ENCODE measurements at places on chromosomes 6 and 20. TPM values are rescaled to one million over a fixed set of nuclear protein-coding genes. Genes with fewer than 3 reads are reported as not detected.

NKAIN4 gene
- not detected for total RNA-seq

DNA sequence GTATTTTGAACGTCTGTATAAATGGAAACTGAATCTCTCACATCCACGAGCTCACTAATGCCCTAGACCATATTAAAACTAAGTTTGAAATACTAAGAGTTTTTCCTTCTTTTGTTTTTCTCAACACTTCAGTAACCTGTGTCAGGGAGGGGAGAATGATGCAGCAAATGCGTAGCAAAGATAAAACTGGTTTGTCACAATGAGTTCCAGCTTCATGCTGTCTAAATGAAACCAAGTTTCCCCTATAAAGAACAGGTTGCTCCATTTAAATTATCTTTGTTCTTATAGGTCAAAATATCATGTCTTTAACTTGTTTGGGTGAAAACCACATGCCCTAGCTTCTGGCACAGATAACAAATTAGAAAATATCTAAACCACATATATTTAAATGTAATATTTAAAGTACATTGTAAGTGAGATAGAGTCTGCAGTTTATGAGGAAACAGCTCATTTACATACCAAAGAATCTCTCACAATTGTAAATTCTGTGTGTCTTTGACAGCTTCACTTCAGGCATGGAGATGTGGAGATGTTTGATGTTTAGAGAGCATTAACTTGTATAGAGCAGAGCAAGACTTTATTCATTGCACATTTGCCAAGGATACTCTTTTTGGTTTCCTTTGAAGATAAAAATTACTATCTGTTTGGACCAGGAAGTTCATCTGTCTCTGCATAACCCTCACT is 7.3 kb downstream of the TRDN start:
- no peak overlapping the region for H3K27ac ChIP-seq
- H3K36me3 ChIP-seq = no peaks in the 10 kb centered on the region
- H3K4me1 ChIP-seq = no peaks in the 10 kb centered on the region
- no peaks in the 10 kb centered on the region for H3K27me3 ChIP-seq

DNA sequence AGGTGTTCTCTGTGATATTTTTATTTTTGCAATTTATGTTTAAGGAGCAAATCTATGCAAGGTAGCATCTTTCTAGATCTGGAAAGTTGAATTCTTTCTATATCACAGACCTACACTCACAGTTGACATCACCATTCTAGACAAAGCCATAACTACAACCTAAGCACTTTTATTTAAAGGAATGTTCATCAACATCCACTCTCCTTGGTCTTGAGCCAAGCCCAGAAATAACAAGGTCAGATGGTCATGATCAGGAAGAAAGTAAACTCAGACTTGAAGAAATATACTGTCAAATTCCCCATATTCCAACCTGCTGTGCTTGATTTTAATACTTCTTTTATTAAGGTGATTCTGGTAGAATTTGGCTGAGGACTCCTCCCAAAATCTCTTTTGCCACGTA is 32.2 kb downstream of the MMUT start:
- no peaks in the 10 kb centered on the region for H3K27me3 ChIP-seq
- no peak overlapping the region for H3K27ac ChIP-seq
- no peaks in the 10 kb centered on the region for H3K4me1 ChIP-seq
- H3K4me3 ChIP-seq = no peak overlapping the region
- no peak for DNase-seq

- H3K36me3 ChIP-seq = no peaks in the 10 kb centered on the region
- H3K27ac ChIP-seq = no peak overlapping the region
- DNase-seq = no peak
- peaks cover 4% of the 10 kb centered on the region for H3K4me1 ChIP-seq
- H3K27me3 ChIP-seq = no peaks in the 10 kb centered on the region
Measured at GRCh38 chr20:34299556-34300255, 3.4 kb downstream of the AHCY start.

DNA sequence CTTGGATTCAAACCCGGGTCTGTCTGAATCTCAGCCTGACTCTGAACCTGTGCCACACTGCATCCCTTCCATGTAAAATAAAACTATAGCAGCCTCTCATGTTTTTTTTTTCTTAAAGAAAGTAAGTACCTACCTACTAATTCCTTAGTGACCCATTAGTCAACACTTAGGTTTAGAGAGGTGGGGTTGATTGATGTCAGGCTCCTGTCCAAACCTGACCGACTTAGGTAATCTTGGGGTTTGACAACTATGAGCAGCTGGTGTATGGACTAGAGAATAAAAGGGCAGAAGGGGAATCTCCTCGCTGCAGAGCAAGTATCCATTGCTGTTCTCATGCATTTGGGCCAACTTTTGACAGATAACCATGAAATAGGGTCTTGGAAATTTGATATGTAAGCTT is 6.5 kb downstream of the NKAIN2 start:
- no peaks in the 10 kb centered on the region for H3K4me1 ChIP-seq
- H3K4me3 ChIP-seq = no peak overlapping the region
- no peaks in the 10 kb centered on the region for H3K27me3 ChIP-seq
- DNase-seq = no peak
- H3K27ac ChIP-seq = no peak overlapping the region

DNA sequence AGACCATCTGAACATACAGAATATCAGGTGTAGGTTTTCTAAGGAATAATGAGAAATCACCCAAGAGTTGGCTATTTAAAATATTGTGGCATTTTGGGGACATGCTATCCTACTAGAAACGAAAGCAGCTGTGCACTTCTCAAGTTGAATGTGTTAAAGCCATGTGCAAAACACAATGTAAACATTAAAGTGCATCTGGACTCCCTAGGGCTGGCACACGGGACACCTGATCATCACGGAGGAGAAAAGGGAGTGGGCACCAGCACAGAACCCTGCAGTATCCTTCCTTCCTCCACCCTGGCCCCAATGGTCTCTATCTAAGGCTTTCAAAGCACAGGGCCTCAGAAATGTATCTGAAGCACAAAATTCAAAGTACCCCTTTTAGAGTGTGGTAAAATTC is 94.3 kb downstream of the INSM1 start:
- DNase-seq = no peak
- H3K36me3 ChIP-seq = no peaks in the 10 kb centered on the region
- H3K4me3 ChIP-seq = no peak overlapping the region
- no peaks in the 10 kb centered on the region for H3K27me3 ChIP-seq
- H3K4me1 ChIP-seq = no peaks in the 10 kb centered on the region

GRCh38 chr6:113631666-113632065 is 225.5 kb upstream of the MARCKS start:
- no peak overlapping the region for H3K4me3 ChIP-seq
- peak overlapping the region; percentile 75 for H3K27ac ChIP-seq
- no peaks in the 10 kb centered on the region for H3K27me3 ChIP-seq

- H3K27me3 ChIP-seq = no peaks in the 10 kb centered on the region
- H3K4me1 ChIP-seq = no peaks in the 10 kb centered on the region
- H3K36me3 ChIP-seq = no peaks in the 10 kb centered on the region
- DNase-seq = no peak
Measured at GRCh38 chr6:144809120-144809519, 524.0 kb downstream of the UTRN start.

DNA sequence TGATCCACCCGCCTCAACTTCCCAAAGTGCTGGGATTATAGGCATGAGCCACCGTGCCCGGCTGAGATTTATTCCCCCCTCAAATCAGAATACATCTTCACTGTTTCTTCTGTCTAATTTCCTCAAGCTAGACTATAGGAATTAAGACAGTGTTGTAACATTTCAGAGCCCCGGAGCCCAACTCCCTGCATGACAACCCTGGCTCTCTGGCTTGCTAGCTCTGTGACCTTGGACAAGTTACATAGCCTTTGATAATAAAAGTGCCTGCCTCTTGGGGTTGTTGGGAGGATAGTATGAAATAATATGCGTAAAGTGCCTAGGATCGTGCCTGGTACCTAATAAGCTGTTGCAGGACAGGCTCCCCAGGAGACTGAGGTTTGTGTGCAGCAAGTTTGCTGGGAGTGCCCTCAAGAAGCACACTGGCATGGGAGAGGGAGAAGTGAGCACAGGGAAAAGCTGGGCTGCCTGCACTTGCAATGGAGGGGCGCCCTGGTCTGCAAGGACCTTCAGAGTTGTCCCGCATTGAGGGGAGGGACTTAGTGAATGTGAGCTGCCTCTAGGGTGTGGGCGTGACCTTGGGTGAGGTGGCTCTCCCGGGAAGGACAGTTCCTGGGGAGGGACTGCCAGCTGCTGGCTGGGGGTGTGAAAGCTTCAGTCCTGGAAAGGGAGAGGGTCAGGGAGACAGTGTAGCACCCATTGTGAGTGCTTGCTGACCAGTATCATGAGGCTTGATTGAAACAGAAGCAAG is 43.4 kb downstream of the TAF8 start:
- no peak overlapping the region for H3K27ac ChIP-seq
- H3K4me1 ChIP-seq = no peaks in the 10 kb centered on the region
- H3K4me3 ChIP-seq = no peak overlapping the region

- no peak for DNase-seq
- no peak overlapping the region for H3K4me3 ChIP-seq
- H3K4me1 ChIP-seq = peaks cover 21% of the 10 kb centered on the region
Measured at GRCh38 chr20:25178563-25179438, 16.7 kb upstream of the ENTPD6 start.

DNA sequence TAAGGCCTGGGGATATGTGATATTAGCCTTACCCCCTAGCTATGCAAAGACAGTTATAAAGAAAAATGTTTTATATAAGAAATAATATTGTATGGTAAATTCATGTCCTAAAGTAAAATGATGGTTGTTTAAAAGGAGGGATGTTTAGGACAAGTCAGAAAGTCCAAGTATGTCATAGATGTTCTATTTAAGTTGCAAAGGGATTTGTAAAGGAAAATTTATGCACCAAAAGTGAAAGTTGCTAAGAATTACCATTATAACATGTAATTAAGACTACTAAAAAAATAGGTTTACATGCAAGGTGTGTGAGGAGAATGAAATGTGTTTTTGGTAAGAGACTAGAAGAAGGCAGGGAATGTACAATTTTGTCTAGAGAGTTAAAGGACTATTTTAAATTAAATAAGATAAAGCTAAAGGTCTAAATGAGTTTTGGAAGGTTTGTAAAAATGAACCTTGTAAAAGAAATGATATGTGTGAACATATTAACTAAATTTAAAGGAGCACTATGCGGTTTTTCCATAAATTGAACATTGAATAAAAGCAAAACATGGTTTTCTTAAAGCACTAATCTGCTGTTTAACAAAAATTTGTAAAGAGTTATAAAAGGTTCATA is 22.7 kb upstream of the GOPC start:
- no peak overlapping the region for H3K27ac ChIP-seq
- no peaks in the 10 kb centered on the region for H3K27me3 ChIP-seq
- no peak overlapping the region for H3K4me3 ChIP-seq
- H3K4me1 ChIP-seq = no peaks in the 10 kb centered on the region
- no peaks in the 10 kb centered on the region for H3K36me3 ChIP-seq
- DNase-seq = no peak

DNA sequence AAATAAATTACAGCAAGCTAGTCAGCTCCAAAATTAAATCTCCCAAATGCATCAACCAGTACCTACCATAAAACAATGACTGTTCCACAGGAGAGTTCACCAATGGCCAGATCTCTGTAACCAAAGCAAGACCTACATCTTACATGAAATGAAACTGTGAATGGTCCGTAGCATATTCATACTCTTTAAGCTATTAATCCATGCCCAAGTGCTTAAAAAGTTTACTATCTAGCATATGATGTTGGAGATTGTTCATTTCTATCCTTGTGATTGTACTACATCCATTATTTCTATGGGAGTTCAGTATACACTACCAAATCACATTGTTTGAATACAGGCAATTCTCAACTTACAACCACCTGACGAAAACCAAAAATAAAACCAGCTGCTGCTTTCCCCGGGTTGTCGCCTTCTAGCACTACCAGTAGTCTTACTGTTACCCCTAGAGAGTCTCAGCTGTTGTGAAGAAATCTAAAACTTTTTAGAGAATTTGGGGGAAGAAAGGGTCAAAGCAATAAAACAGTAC is 38.0 kb downstream of the HIVEP2 start:
- H3K4me1 ChIP-seq = no peaks in the 10 kb centered on the region
- H3K4me3 ChIP-seq = no peak overlapping the region
- no peak overlapping the region for H3K27ac ChIP-seq
- H3K36me3 ChIP-seq = no peaks in the 10 kb centered on the region

DNA sequence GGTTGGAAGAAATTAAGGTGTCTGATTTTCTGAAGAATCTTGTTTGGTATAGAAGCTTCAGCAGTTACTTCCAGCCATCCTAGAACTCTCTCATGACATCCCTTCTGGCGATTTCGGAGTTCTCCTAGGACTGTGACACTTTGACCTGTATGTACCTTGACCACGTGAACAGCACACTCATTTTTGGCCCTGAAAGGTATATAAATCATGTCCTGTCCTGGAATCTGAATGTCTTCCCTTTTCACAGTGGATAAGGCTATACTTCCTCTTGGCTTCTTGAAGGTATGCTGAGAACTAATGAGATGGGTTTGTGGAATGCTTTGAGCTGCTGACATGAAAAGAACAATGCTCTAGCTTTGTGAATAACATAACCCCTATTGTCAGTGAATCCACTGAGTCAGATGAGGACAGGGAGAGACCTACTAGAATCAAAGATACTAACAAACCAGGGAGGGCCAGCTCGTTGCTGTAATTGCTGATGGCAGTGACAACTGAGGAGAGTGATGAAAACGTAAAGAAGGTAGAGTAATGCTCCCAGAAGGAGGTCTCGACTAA is 6.0 kb upstream of the ZDHHC14 start:
- no peaks in the 10 kb centered on the region for H3K4me1 ChIP-seq
- no peaks in the 10 kb centered on the region for H3K36me3 ChIP-seq
- DNase-seq = no peak
- peak overlapping the region; percentile 45 for H3K27ac ChIP-seq
- H3K4me3 ChIP-seq = no peak overlapping the region

DNA sequence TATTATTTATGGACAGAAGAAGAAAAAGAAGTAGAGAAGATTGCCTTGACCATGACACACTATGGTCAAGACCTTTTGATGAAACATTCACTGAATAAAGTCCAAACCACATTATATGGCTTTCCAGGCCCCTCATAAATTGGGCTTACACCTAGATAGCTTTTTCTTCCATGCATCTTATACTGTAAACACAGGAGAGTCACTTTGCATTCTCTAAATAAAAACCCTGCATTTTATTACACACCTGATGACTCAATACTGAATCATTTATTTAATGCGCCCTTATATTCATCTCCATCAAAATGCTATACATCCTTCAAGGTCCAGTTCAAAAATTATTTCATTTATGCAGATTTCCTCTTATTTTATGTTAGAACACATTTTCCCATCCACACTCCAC is 78.0 kb downstream of the COL21A1 start:
- H3K36me3 ChIP-seq = no peaks in the 10 kb centered on the region
- no peaks in the 10 kb centered on the region for H3K4me1 ChIP-seq
- DNase-seq = no peak
- H3K27me3 ChIP-seq = no peaks in the 10 kb centered on the region
- no peak overlapping the region for H3K4me3 ChIP-seq

Measured in breast epithelium (tissue), 4 donors.